ENCODE measurements at places on chromosomes 2 and 18. TPM values are rescaled to one million over a fixed set of nuclear protein-coding genes. Genes with fewer than 3 reads are reported as not detected.

DNA sequence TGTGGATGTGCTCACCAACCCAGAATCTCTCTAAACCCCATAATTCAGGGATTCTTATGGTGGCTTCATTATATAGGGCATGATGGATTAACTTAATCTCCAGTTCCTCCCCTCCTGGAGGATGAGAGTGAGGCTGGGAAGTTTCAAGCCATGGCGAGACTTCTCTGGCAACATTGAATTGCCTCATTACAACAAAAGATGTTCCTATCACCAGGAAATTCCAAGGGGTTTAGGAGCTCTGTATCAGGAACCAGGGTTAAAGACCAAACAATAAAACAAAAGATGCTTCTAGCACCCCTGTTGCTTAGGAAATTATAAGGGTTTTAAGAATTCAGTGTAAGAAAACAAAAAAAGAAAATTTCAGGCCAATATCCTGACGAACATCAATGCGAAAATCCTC is 100.1 kb downstream of the NAB1 start:
- DNase-seq, result no peak

- DNase-seq, result no peak
These were observed 829.3 kb upstream of the ID2 start for GRCh38 chr2:7852546-7852945.

GRCh38 chr2:113965644-113966043 is 75.8 kb downstream of the ACTR3 start:
- DNase-seq, result no peak

- DNase-seq, result no peak
These were observed 570 bp downstream of the SCRN3 start for GRCh38 chr2:174395969-174396630.

MYL12B gene
- polyA plus RNA-seq, result 427 TPM

Measured in right lung (tissue), 10 donors.